HTR-8/SVneo (cell line): ENCODE measurements at places on chromosomes 5 and 9.

DNA sequence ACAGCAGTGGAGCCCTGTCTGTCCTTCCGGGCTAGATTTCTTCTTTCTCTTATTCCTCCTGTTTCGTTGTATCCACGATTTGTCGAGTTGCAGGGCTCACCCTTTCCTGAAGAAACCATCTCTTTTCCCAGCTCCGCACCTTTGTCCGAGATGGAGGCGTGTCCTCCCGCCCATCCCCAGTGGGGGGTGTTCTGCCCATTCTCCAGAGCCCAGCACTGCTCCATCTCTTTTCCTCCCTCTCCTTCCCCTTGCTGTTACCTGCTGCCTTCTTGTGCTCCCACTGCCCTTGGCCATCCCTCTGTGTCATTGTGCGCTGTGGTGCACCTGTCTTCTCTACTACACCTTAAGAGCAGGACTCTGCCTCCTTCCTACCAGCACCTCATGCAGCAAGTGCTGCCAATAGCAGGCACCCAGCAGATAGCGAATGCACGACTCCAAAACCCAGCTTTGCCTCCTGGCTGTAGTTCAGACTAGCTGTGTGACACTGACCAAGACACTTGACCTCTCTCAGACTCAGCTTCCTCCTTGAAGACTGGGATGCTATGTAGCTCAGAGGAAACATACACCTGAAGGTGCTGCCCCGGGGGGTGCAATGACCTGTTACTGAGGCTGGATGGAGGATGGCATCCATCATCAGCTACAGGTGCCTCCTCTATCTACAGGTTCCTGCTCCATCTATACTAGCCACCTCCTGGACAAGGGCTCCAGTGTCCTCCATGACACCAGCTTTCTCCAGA is 8.9 kb downstream of the OR13J1 start:
- no peak for DNase-seq

DNA sequence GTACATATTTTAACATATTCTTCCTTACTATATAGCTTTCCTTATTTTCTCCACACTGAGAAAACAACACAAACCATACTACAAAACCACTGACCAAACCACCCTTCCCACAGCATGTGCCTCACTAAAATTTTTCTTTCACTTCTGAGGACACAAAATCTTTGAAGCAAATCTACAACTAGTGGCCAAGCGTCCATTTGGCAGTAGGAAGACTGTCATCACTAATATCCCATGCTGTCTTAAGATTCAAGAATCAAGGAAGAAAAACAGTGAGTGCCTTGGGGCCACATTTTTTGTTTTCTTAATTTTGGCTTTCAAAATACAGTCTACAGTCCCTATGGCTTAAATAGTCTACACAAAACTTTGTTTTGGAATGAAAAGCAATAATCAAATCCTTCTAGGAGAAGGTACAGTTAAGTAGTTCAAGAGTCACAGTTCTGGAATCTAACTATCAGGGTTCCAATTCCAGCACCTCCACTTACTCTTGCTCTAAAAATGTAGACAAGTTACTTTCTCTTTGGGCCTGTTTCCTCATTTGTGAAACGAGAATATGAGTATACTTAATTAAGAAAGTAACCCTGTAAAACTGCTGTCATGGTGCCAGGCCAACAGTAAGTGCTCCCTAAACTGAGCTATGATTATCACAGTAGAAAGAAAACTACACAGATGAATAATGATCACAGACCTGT is 227.9 kb downstream of the BNC2 start:
- no peak for DNase-seq

- DNase-seq, result no peak
These were observed 26.1 kb upstream of the SLC28A3 start for GRCh38 chr9:84366683-84367082.

DNA sequence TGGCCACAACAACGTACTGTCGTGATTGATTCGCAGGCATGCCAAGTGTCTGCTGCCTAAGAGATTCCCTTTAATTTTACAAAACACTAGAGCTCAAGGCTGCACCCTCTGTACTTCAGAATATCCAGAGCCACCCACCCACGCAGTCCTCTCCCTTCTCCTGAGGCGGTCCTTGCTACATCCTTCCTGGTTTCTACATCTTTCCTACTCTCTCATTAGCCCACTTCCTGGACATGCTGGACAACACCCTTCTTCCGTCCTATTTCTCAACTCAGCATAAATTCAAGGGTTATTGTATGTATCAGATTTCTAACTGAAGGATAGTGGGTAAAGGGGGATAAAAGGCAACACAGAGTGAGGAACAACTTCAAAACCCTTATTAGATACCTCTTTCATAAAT is 148.4 kb upstream of the MAP3K1 start:
- no peak for DNase-seq
